ENCODE measurements at places on chromosomes 12 and 14.

GRCh38 chr12:39723831-39724230, 104.2 kb upstream of the ABCD2 start:
- DNase-seq, result no peak

GRCh38 chr14:21476523-21476924, 235 bp downstream of the RAB2B start:
- DNase-seq, result no peak

DNA sequence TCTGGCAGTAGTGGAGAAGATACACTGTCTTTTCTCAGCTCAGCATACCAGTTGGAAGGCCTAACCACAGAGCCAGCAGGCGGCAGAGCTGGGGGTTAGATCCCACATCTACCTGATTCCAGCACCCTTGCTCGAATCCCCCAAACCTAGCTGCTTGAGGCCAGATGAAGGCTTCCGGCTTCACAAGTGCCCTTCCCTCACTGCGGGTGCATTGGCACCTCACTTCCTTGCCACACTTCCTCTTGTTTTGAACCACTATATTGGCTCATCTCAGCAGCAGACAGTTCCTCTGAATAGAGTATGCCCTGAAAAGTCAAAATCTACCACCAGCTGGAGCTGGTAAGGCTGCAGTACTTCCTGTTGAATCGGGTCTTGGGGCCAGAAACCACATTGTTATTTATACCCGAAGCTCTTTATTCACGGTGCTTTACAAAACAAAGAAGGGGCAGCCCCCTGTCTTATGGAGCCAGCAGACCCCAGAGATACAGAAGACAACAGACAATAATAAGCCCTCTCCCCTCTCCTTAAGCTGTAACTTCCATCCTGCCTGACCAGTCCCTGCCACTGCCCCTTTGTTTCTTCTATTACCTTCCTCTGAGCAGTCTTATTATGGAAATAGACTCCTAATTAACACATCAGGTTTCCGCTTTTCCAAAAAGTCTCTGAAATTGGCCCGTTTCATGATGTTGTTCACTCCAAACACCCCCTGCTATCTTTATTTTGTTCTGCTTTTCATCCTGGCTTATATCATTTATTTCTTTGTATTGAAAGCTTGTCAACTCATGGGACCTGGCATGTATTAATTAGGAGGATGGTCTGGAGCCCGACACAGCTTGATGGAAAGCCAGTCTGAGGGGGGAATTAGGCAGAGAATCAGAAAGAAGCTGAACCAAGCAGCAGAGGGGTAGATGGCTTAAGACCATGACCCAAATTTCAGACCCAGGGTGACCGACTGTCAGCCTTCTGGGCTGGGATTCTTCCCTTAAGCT, 233.5 kb downstream of the EFCAB11 start:
- DNase-seq, result peak; percentile 65

DNA sequence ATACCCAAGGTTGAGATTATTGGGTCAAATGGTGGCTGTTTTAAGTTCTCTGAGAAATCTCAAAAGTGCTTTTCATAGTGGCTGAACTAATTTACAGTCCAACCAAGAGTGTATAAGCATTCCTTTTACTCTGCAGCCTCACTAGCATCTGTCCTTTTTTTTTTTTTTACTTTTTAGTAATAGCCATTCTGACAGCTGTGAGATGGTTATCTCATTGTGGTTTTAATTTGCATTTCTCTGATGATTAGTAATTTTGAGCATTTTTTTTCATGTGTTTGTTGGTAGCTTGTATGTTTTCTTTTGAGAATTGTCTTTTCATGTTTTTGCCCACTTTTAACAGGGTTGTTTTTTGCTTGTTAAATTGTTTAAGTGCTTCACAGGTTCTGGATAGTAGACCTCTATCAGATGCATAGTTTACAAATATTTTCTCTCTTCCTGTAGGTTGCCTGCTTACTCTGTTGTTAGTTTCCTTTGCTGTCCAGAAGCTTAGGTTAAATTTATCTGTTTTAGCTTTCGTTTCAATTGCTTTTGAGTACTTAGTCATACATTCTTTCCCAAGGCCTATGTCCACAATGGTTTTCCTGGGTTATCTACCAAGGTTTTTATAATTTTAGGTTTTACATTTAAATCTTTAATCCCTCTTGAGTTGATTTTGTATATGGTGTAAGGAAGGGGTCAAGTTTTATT, 881.3 kb upstream of the SEL1L start:
- DNase-seq, result peak; percentile 23

DNA sequence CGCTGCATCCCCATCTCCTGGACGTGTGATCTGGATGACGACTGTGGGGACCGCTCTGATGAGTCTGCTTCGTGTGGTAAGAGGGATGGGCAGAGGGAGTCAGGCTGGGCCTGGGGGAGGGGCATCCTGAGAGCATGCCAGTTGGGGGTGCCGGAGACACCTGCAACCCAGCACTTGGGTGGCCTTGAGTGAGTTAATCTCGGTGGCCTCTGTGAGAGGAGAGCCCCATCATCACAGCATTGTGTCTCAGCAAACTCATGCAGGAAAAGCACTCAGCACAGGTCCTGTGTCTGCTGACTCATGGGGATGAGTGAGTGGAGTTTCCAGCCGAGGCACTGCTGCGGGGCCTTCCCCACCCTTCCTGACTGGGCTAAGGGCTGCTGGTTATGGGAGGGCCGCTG, 19.6 kb upstream of the LRP1-AS start:
- no peak for DNase-seq

GRCh38 chr12:14689996-14690395, 6.4 kb downstream of the GUCY2C start:
- no peak for DNase-seq

GRCh38 chr12:129486931-129487330, 416.9 kb downstream of the TMEM132D start:
- no peak for DNase-seq

- DNase-seq, result no peak
Observed at GRCh38 chr14:74739293-74740030, 23.7 kb upstream of the YLPM1 start.

DNA sequence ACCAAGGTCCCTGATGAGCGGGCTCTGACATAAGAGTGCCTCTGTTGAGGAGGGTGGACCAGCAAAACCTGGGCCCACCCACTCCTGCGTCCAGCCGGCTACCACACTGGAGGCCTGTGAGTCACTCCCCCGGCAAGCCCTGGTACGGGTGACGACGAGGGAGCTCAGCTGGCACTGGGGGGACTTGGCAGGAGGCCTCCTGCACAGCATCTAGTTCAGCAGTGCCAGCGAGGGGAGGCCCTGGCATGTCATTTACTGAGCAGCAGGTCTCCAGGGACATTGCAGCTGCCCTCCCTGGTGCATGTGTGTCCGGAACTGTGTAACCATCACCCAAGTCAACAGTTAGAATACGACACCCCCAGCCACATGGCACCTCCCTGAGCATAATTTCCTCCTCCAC, 24.4 kb downstream of the CD9 start:
- no peak for DNase-seq

DNA sequence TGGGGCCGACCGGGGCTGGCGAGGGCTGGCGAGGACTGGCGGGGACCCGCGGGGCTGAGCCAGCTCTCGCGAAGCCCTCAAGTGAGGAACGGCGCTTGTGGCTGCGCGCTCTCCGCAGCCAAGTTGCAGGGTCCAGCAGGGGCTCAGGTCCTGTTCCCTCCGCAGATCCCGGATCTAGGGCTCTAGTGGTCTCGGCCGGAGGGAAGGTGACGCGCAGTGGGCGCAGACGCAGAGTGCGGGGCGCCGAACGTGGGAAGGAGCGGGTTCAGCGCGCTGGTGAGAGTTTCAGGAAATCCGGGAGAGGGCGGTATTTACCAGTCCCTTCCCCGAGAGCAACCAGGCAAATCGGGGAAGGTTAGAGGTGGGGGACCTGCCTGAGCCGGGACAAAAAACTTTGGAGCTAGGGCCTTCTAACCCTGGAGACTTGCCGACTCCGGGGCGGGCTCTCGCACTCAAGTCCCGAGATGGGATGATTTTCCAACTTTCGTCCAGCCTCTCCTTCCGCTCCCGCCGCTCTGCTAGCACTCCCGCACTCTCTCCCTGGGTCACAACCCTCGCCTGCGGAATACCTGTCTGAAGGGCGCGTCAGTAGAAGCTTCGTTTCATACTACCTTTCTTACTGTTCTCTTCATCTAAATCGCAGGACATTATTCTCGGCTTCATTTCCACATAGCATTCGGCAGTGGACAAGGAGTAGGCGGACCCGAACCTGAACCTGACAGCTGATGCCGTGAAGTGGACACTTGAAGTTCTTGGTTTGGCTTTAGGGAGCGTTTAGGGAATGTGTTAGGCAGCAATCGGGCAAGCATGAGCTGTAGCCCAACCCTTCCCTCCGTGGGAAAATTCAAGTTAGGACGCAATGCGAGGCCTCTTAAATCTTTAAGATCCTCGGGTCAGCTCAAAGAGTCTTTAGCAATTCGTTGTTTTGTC, 13.6 kb upstream of the PAX9 start:
- DNase-seq, result no peak

DNA sequence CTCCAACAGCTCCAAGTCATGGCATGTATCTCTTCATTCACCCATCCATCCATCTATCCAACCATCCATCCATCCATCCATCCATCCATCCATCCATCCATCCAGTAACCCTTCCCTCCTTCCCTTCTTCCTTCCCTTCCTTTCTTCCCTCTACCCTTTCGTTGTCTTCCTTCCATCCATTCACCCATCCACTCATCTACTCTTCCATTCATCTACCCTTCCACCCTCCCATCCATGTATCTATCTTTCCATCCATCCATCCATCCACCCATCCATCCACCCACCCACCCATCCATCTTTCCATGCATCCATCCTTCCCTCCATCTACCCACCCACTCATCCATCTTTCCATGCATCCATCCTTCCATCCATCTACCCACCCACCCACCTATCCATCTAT, 53.2 kb upstream of the FBXO21 start:
- no peak for DNase-seq

GRCh38 chr12:19190292-19191031, 60.9 kb downstream of the PLEKHA5 start:
- DNase-seq, result no peak

DNA sequence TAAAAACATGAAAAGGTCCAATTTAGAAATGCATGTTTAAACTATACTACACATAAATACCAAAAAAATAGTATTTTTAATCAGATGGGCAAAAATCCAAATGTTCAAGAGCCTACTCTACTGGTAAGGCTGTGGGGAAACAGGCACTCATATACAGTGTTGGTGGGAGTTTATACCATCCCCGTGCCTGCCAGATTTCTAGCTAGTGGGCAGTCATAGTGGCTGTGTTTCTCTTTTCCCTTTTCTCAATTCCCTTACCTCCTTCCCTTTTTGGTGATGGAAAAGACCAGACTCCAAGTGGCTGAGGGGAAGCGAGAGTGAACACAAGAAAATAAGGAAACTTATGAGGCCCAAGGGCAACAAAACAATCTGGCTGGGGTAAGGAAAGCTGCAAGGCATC, 14.7 kb downstream of the ZNF641 start:
- no peak for DNase-seq

DNA sequence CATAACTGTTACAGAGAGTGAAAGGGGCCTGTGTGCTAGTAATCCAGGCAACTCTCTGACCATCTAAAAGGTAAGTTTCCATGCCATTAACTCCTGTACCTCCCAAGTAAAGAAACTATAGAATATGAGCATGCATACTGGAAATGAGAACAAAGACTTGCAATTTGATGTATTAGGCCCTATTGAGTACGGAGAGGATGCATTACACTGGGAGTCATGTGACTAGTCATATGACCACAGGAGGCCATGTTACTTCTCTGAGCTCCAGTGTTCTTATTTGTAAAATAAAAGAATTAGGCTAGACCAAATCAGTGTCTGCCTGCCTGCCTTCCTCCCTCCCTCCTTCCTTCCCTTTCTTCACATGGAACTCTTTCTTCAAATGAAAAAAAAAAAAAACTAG, 440.1 kb upstream of the CCDC196 start:
- DNase-seq, result no peak

Measured in MM.1S (cell line).